ENCODE measurements at places on chromosomes 1 and 21.

GRCh38 chr1:114342376-114342775, 168.6 kb downstream of the TRIM33 start:
- DNase-seq: no peak

- no peak for DNase-seq
Measured at GRCh38 chr1:109259674-109260557, 10.6 kb downstream of the CELSR2 start.

- no peak for DNase-seq
Measured at GRCh38 chr1:52571783-52572182, 18.9 kb upstream of the TUT4 start.

DNA sequence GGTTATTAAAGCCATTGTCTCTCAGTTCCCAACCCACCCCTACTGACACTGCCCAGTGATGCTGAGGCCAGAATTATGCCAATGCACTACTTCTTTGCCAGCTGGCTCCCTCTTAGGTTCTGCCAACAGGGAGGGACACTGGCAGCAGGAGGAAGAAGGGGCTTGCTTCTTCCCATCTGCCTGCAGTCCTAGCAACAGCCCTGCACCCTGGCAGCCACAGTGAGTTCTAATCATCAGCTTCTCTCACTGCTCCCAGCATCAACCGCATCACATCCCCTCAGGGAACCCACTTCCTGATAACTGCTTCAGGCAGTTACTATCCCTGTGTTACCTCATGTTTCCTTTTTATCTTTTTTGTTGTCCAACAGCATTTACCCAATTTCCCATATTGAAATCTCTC, 86.2 kb downstream of the UBR4 start:
- peak; percentile 3 for DNase-seq

GRCh38 chr1:170695955-170696590, 32.1 kb downstream of the PRRX1 start:
- DNase-seq: no peak

- no peak for DNase-seq
Measured at GRCh38 chr1:63829349-63830327, 55.8 kb downstream of the ROR1 start.

- no peak for DNase-seq
Measured at GRCh38 chr1:2409745-2410144, 2.6 kb downstream of the PEX10 start.

DNA sequence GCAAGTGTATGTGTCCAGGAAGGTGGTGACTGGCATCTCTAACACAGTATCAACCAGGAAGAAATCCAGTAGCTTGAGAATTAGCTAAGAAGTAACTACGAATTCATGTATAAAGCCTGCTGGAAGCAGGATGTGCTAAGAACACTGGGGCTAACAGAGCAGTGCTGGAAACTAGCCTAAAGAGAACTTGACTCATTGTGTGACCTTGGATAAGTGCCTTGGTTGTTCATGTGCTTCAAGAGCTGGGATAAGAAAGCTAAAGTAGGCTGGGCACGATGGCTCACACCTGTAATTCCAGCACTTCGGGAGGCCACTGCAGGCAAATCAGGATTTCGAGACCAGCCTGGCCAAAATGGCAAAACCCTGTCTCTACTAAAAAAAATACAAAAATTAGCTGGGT, 186.9 kb downstream of the RRAGC start:
- no peak for DNase-seq
